ENCODE measurements at places on chromosomes 5 and 9.

DNA sequence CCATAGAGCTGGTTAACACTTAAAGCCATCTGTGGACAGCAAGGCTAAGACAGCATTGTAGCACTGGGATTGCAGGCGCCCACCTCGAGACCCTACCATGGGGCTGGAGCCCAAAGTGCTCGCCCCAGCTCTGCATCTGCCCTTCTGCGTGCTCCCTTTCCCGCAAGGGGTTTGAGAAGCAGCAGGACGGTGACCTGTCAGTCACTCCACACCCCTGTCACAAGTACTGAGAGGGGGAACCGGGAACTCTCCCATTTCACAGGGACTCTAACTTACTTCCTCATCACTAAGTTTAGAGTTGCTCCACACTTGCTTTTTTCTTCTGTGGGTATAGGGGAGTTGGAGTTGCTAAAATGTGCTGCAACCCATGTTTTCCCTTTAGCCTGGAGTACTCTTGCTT lies 273.2 kb downstream of the SMARCA2 start:
- DNase-seq: no peak

DNA sequence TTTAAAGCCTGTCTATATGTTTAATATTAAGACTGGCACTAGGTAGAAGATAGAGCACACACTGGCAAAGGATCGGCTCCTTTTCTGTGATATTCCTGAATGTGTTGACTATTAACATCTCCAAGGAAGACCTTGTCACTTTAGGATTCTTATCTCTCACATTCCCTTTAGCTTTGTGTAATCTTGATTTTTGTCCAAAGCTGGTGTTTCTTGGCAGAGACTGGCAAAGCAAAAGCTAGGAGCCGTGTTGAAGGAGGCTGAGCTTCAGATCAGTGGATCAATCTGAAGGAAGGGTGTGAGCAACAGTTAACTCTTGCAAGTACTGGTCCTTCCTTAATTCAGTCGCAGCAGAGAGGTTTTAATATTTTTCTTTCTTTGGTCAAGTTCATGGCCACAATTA lies 830.4 kb upstream of the ZNF608 start:
- no peak for DNase-seq

DNA sequence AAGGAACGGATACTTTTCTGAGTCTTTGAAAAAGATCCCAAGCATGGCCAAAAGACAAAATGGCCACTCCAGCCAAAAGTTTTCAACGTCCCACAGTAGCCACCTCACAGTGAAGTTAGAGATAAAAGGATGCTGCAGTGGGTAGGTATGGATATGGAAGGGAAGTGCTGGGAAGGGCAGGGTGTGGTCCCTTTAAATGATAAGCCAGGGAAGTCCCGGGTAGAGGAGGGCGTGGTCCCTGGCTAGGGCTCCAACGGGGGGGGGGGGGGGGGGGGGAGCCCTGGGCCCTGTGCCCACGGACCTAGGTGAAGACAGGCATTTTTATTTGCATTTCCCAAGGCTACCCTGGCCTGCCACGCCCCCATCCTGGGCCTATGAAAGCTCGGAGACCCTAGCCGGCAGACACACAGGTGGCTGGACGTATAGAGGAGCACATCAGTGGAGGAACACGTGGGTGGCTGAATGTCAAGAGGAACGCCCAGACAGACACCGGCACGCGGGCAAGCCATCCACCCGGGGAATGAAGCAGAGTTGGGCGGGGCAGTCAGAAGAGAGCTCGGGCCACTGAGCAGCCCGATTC lies 306.7 kb downstream of the NFIB start:
- no peak for DNase-seq

GRCh38 chr9:95127249-95128176 lies 190.0 kb downstream of the FANCC start:
- peak; percentile 68 for DNase-seq

DNA sequence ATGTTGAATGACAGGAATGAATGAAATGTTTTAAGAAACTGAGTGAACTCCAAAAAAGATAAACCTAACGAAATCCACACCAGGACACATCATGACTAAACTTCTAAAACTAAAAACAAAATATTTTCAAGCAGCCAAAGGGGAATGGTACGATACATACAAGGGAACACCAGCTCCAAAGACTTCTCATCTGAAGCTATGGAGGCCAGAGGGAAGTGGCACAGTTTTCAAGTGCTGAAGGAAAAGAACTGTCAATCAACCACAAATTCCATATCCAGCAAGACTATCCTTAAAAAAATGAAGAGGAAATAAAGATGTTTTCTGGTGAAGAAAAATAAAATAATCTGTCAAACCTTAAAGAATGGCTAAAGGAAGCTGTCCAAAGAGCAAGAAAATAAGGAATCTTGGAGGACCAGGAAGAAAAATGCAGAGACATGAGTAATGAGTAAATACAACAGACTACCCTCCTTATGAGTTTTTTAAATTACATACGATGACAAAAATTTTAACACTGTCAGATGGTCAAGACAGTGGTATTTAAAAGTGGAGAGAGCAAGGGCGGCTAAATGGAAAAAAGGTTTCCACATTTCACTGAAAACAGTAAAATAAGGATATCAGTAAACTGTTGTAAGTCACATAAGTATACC lies 12.0 kb downstream of the CAMSAP1 start:
- DNase-seq: no peak

- DNase-seq: no peak
These were observed 20.8 kb downstream of the PHF2 start for GRCh38 chr9:93597142-93597706.

GRCh38 chr5:140694276-140694675 lies 3.0 kb downstream of the HARS2 start:
- no peak for DNase-seq

- DNase-seq: no peak
These were observed 272.1 kb upstream of the DAB2 start for GRCh38 chr5:39696672-39697398.

DNA sequence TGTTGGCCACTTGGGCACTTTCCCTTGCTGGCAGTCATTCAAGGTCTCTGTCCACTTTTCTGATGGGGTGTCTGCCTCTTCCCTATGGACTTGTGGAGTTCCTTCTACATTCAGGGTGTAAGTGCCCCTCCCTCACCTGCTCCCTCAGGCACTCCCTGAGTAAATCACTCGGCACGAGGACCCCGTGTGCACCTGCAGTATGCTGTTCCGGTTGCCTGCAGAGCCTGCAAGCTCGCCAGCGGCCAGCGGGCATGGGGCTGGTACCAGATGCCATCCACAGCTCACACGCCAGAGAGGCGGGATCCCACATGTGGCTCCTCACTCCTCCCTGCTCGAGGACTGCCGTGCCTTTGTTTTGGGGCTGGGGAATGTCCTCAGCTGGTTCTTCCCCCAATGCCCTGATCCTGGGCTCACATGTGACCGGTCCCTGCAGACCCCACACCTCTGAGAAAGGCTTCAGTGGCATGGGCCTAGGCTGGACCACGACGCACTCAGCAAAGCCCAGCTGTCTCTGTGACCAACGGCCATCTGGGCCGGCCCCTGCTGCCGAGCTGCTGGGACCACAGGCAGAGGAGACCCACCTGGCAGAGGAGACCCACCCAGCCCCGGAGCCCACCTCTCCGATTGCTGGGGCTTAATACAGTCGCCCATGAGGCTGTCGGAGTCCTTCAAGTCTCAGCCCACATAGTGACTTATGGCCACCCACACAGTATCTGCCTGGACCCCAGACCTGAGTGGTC lies 46.1 kb upstream of the CLPTM1L start:
- DNase-seq: no peak

- no peak for DNase-seq
These were observed 1435.2 kb upstream of the CDH9 start for GRCh38 chr5:28473531-28474107.

GRCh38 chr5:7869474-7870136 lies 657 bp downstream of the MTRR start:
- DNase-seq: no peak

DNA sequence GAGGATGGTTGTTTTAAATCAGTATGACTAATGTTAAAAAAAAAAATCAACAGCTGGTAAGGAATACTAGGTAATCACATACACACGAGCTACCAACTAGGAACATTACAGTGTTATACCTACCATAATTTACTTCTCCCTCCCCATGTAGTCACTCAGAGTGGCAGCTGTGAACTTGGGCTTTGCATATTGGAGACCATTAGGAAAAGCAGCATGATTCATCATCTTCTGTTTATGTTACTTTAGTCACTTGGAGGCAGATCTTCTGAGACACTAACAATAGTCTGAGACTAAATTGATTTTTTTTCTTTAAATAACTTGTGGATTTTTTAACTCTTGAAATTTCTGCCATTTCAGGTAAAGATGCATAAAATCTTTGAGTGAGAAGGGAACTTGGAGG lies 141.5 kb upstream of the NR4A3 start:
- no peak for DNase-seq

GRCh38 chr5:132876020-132876759 lies 2.7 kb downstream of the LEAP2 start:
- DNase-seq: no peak

DNA sequence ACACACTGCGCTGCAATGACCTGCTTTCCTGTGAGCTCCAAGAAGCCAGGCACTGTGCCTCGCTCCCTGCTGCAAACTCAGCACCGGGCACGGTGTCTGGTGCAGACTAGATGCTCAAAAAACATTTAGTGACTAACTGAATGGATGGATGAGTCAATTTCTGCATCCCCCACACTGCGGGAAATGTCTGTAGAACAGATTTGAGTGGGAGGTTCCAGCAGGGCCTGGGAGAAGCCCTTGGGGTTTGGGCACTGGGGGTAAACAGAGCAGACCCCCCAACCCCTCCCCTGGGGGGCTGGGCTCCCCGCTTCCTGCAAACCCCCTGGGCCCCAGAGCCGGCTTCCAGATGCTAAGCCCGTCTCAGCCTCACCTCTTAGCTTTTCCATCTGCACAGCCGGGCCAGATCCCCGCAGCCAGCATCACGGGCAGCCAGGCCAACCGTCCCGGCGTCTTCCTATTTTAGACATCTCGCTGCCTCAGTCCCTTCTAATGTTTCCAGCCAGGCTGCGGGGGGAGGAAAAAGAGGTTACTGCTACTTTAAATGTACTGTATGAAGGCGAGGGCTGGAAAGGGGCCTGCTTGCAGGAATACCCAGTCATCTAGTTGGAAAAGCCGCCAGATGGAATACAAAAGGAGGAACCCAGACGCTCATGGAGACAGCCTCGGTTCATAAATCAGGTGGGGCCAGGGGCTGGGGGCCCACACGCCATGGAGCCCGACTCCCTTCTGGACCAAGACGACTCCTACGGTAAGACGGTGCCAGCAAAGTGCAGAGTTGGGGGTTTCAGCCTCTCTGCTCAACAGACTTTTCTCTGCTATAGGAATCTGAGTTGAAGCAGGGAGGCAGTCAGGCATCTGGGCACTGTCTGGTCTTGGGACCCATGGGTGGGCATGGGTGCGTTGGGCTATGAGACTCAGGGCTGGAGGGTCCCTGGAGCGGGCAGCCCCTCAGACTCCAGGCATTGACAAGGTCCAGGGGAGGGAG lies 67.1 kb upstream of the GGTA1 start:
- DNase-seq: no peak

GRCh38 chr9:16729651-16730050 lies 140.8 kb downstream of the BNC2 start:
- DNase-seq: no peak

DNA sequence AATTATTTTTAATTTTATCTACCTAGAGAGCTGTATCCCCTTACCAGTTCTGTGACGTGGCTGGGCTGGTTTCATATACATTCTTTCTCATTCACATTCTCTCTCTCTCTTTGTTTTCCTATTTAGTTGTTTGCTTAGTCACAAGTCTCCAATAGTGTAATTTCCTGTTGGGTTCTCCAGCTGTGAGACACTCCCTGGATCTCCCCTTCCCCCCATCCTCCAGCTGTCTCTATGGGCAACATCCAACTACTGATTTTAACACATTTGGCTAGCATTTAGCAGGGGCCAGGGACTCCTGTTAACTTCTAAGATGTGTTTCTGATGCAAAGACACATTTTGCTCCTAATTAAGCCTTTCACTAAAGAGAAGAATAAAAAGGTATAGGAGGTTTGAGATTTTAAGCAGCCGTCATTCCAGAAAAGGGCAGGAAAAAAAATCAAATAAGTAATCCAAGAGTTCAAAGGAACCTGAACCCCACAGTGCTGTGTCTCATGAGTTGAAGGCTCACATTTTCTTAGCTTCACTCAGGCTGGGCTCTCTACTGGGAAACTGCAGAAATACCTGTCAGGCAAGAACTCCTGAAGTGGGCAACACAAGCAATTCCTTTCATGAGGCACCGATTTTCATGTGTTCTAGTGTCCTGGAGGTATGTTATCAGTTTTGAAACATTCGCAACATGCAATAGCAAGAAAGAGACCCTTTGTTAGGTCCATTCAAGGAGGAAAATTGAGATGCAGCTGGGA lies 198.7 kb upstream of the C9orf72 start:
- peak; percentile 12 for DNase-seq

DNA sequence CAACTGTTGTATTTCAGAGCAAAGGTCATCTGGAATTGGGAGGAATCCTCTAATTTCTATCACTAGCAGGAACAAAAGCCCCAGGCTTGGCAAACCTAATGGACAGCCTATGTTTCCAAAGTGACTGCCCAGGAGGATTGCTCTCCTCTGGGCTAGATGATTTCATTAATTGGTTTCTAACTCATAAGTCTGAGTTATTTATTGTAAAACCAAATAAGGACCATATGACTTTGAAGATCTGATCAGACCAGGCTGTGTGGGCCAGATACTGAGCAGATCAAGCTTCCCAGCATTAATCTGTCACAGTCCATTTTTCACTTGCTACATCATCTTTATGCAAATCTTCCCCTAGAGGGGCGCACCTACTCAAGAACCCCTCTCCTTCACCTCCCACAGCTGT lies 125.2 kb downstream of the PRDM6 start:
- no peak for DNase-seq

DNA sequence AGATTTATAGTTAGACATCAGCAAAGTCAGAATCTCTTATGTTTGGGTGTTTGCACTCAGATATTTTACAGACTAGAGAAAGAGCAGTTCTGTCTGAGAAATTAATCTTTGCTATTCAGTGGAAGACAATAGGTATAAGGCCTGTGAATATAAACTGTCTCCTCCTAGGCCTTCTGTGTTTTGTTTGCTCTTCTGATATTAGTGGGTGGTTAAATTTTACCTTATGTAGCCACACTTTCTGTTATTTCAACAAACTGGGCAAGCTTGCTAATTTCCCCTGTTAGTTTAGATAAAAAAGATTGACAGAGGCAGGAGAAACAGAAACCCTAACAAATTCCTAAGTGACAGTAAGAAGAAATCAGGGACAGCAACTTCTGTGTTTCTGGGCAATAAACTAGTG lies 141.6 kb downstream of the ARHGAP26 start:
- no peak for DNase-seq

DNA sequence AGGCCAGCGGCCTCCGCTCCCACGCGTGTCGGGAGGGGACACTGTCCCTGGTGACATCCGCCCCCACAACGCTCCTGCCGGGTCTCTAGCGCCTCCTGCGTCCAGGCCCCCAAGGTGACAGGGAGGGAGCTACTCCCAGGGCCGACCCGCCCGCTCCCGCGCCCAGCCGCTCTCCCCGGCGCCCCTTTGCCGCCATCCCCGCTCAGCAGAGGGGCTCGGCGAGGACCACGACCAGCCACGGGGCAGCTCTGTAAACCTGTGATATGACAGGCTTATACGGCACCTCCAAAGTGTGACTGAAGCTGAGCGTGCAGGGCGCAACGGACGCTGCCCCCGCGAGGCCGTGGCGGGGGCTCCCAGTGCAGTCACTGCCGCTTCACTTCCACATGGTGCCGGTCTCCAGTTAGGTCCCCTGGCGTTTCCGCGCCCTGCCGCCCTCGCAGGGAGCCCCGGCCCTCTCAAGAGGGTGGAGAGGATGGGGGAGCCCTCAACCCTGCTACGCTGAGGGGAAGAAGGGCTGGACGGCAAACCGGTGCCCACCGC lies 978 bp upstream of the ADCY2 start:
- DNase-seq: no peak
